T47D (cell line): ENCODE measurements at places on chromosomes 5 and 9.

DNA sequence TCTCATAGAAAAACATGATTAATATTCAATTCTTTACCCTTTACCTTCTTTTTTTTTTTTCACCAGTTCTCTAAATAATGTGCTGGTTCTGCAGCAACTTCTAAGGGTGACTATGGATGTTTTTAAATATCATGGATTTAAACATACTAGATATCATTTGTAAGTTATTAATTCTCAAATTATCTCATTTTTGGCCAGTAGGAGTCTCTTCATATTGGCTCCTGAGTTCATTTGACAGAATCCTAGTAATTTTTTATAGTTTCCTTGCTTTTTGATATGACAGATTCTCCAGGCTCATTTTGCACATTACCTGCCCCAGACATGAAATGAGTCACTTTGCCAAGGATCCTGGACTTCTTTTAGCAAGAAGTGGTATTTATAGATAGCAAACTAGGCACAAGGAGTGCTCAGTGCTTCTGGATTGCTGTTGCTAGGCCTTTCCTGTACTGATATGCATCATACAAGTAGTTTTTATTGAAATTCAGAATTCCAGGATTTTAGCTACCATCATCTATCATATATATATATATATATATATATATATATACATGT is 201.3 kb upstream of the IL12B start:
- DNase-seq = no peak

GRCh38 chr5:95087816-95088317 is 197.0 kb downstream of the MCTP1 start:
- DNase-seq = no peak

GRCh38 chr5:102583276-102584124 is 84.7 kb upstream of the SLCO6A1 start:
- DNase-seq = peak; percentile 11

DNA sequence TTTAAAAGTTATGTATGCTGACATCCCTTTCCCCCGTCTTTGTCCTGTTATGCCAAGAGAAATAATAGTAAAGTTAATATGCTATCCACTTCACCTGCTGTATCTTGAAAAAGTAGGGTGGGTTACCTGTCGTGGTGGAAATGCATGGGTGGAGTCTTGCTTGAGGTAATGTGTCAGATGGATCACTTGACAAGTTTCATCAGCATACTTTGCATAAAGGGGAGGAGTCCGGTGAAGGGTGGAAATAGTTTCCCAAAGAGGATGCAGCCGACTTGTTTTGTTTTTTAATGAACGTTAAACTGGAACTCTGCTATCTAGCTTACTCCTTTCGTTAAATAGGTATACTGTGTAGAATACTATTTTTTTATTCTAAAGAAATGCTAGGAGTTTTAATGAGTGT is 9.0 kb upstream of the DMRT3 start:
- peak; percentile 46 for DNase-seq

DNA sequence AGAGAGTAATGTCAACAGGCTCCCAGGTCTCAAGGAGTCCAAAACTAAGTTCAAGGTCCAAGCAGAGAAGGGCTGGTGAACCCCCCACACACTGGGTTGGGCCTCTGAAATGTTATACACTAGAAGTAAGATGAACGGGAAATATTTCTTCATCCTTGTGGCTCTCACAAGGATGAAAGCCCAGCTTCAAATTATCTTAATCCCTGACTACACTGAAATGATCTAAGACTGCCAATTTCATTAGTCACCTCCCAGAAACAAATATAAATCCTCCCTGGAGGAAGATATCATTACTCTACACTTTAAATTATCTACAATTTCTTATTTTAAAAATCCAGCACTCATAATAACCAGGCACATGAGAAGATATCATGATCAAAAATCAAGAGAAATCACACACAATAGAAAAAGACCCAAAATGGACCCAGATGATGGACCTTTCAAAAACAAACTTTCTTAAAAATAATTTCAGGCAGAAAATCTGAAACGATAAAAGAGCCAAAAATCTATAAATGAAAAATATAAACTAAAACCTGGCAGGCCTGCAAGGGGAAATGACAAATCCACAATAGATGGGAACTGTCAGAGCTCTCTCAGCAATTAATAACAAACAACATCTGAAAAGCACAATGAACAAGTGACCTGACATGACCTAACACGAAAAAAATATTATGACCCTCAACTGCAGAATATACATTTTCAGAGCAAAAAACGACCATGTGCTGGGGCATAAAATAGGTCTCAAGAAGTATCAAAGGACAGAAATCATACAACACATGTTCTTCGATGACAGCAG is 117.4 kb downstream of the GPR21 start:
- no peak for DNase-seq

DNA sequence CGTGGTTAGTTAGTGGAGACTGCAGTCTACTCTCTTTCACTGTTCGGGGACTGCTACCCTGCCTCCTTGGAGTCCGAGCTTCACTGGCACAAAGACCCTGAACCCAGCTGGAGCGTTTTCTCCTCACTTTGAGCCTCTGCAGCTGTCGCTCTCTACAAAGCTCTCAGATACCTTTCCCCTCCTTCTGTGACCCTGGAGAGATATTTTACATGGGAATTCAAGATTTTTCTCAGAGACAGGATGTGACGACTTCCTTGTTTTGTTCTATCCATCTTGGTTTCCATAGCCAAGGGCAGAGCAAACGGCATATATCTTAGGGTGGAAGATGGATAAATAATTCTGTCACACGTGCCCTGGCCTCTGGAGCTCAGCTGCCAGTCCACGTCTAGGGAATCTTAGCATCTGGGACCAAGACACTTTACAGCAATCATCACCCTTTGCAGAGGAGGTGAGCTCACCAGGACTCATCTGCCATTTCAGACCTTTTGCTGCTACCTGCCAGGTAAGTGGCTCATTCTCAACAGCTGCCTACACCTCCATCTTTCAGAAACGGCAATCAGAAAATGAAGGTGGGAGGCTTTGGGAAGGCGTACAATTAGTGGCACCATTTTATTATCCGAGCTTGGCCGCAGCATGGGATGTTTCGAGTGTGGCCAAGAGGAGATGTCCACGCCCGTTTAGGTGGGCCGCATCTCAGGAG is at the start of gene BTNL9:
Gene BTNL9, plus strand, starts transcription at position 336 of the 700 bp plus-strand sequence. CDS start 5,224 bp downstream, outside the sequence.
- DNase-seq = no peak

DNA sequence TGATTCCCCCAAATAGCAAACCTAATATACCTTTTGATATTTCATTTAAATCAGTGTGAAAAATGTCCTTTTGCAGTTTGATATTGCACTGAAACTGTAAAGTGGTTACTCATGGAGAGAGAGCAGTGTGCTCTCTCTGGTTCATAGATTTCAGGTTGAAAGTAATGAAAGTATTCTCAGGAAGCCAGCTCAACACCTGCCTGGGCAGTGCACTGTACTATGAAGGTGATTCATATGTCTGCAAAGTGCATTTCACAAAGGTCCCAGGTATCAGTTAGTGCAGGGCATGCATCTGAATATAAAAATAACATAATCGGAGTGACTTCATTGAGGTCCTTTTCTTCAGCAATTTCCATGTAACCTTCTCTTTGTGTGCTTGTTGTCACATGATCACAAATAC is 274.3 kb downstream of the CDH18 start:
- no peak for DNase-seq

GRCh38 chr9:4366591-4367330 is 66.9 kb upstream of the GLIS3 start:
- DNase-seq = peak; percentile 4

GRCh38 chr5:61823065-61823464 is 482.9 kb upstream of the KIF2A start:
- no peak for DNase-seq

- DNase-seq = no peak
These were observed 514.2 kb downstream of the RAB3C start for GRCh38 chr5:59097116-59097515.

DNA sequence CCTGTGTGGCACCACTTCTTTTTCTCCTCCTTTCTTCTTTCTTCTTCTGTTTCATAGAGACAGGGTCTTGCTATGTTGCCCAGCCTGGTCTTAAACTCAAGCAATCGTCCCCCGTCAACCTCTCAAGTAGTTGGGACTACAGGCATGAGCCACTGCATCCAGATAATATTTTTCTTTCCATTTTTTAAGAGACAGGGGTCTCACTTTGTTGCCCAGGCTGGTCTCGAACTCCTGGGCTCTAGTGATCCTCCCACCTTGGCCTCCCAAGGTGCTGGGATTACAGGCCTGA is 47.4 kb upstream of the IER5L start:
- DNase-seq = no peak

DNA sequence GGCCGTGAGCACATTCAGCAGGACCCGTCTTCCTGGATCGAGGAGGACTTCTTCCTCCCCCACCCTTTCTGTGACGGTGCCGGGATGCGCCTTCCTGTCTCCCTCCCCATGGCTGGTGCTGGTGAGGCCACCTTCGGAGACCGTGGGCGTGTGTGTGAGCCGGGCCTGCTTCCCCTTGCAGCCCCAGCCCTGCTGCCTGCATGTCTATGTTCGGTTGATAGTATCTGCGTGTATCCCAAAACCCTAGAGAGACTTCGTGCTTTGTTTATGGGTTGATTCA is 12.8 kb downstream of the CEP72 start:
- no peak for DNase-seq

- no peak for DNase-seq
These were observed 14.1 kb upstream of the LRRC19 start for GRCh38 chr9:27019589-27019988.

DNA sequence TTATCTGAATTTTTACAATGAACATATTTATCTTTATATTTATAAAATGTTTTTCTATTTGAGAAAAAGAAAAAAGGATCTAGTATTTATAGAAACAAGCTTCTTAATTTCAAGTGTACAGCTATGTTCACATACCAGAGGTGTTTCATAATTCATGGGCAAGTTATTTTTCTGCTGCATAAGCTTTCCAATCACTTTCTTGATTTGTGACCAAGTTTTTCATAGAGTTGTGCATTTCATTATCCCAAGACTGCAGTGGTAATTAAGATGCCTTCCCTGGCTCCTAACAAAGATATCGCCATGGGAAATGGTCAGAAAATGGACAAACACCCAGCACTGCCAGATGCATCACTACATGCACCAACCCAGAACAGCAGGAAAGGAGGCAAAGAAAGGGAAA is 124.6 kb downstream of the GNAQ start:
- DNase-seq = no peak

DNA sequence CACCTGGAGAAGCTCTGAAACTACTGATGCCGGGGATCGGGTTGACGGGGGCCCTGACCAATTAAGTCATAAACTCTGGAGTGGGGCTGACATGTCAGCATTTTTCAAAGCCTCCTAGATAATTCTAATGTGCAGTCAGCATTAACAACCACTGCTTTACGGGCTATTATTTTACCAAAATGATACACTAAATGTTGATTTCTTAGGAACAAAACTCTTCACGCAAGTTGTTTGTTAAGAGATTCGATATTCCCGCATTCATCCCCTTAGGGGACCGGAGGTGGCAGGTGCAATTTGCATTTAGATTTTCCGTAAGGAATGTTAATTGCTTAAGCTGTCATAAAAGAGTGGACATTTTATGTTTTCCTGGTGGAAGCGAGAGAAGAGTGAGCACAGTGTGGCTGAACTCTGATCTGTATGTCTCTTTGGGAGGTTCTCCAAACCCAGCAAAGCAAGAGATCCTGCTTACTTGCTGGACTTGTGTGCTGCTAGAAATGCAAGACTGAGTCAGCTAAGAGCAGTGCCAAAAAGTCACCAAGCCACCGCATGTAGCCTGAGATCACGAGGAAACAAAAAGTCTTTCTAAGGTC is 77.6 kb downstream of the UGCG start:
- no peak for DNase-seq

DNA sequence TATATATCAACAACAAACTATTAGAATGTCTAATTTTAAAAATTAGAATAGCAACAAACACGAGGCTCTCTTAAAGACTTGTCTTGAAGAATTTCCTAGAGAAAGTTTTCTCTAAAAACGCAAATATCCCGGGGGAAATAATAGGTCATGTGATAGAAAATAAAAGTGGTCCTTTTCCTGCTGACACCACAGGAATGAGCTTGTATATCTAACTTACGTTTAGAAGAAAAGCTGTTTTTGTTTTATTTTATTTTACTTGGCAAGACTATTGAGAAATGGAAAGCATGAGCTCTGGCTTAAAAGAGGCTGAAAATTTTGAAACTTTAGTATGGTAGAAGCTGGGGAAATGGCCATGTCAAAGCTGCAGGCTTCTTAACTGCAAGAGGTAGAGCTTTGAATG is 465.0 kb downstream of the AGTPBP1 start:
- no peak for DNase-seq

- DNase-seq = no peak
These were observed 17.3 kb downstream of the KLHL3 start for GRCh38 chr5:137718611-137719010.

GRCh38 chr5:68898951-68899471 is 194.8 kb upstream of the SLC30A5 start:
- DNase-seq = no peak

DNA sequence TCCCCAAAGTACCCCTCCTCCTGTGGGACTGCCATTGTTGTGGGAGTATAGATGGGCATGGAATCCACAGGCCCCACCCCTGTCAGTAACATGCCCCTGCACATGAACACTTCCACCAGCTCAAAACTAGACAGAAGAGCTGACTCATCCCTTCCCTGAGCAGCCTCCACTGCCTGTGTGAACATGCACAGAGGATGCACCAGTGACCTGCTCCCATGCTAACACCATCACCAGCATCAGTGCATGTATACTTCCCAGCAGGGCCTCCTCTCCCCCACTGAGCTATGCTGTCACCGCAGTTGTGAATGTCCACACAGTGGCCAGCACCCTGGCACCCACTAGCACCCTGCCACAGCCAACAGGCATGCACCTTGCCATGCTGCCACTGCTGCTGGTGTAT is 939.8 kb downstream of the EFNA5 start:
- no peak for DNase-seq

GRCh38 chr5:91293131-91293530 is 90.0 kb downstream of the ARRDC3 start:
- no peak for DNase-seq

DNA sequence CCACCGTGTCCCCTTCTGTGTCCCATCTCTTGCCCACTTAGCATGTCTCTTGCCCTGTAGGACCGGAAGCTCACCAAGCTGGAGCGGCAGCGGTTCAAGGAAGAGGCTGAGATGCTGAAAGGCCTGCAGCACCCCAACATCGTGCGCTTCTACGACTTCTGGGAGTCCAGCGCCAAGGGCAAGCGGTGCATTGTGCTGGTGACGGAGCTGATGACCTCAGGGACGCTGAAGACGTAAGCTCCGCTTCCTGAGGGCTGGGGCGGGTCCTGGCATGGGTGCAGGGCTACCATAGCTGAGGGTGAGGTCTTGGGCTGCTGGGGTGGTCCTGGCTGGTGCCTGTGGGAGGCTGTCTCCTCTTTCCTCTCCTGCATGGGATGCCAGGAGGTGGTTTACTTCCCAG is 45.7 kb downstream of the WNK2 start:
- no peak for DNase-seq

DNA sequence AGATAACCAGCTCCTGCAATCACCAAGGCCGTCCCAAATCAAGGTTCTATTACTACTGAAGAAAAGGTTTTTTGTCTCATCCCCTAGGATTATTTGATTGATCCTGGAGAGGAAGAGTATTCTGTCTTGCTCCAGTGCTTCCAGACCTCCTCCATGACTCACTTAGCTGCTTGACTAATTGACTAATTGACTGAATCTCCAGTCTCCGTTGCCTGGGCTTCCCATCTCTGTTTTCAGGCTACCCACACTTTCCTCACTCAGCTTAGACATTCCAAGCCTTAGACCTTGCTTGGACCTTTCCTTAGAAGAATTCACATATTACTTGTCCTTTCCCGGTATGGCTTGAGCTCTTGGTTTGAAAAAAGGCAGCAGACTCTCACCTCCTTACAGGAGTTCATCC is 60.6 kb downstream of the FRMD3 start:
- DNase-seq = no peak

GRCh38 chr5:137705106-137705505 is 30.8 kb downstream of the KLHL3 start:
- DNase-seq = no peak

- DNase-seq = no peak
These were observed 30.2 kb downstream of the CACNA1B start for GRCh38 chr9:137907776-137908175.
